SK-N-SH treated with all-trans-retinoic acid at 6 μM for 48 hours (cell line): ENCODE measurements at places on chromosomes 12 and 14.

- ATAC-seq: no peak
These were observed 12.3 kb downstream of the FIGNL2 start for GRCh38 chr12:51836041-51836826.

DNA sequence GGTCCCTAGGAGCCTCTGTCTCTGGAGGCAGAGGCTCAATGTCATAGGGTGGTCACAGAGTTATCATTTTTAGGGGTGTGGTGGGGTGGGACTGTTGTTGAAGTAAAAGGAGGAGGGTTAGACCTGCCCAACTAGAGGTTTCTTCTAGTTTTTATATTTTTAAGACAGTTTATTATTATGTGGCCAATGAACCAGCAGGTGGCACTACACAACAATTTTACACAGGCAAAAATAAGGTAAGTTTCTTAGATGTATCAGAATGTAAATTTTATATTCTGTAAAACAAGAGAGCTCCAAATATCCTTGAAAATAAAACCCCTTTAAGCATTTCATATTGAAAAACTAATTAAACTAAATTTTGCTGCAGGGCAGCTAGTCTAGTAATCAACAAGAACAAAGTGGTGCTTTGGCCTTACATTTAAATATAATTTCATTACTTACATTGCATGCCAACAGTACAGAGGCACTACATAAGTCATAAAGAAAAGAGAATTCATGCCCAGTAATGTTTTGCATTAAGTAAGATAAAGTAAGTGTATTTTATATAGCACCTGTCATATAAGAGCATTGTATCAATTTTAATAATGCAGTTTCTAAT lies 22.2 kb upstream of the OVCH1 start:
- ATAC-seq: peak; percentile 48; the same call in 1 of the 3 replicates

- no peak for ATAC-seq
These were observed 599.4 kb upstream of the MDGA2 start for GRCh38 chr14:48274826-48275225.

GRCh38 chr12:28500373-28501024 lies 310.2 kb downstream of the CCDC91 start:
- no peak for ATAC-seq

DNA sequence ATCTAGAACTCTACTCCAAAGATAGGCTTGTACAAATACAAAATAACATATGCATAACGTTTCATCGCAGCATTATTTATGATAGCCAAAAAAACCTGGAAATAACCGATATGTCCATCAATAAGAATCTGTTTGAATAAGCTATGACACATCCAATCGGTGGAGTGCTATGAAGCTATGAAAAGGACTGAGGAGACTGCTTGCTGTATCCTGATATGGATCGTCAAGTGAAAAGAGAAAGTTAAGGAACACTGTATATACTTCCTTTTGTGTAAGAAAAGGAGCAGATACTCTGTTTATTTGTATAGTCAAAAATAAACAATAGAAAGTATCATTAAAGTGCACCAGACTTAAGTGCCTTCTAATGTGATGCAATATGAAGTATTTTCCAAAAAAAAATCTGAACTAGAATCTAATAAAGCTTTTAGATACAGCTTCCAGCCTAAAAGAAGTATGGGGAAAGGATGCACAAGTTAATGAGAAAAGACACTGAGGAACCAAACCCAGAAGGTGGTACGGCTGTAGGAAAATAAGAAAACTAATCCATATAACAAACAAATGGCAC lies 645 bp upstream of the KLHDC1 start:
- no peak for ATAC-seq

DNA sequence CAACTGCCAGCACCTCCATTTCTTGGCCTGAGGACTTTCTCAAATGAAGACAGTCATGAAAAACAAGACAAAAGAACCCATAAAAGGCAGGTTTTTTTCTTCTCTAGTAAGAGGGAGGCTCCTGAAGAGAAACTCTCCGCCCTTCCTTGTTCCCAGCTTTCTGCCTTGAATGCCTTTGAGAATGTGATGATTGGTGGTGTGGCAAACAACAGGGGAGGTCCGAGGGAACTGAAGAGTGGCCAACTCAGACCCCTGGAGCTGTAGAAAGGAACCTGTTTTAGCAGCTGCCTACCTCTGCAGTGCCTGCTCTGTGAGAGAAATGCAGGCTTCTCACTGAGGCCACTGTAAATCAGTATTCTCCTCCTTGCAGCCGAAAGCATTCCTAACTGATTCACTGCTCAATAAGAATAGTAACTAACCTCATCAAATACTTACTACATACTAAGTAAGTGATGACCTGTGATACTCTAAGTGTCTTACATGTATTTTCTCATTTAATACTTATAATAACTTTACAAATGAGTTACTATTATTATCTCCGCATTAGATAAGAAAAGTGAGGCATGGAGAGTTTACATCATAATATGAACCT lies 16.7 kb upstream of the ERC1 start:
- no peak for ATAC-seq

- no peak for ATAC-seq
These were observed 307.2 kb downstream of the CACNA1C start for GRCh38 chr12:2359725-2360629.

DNA sequence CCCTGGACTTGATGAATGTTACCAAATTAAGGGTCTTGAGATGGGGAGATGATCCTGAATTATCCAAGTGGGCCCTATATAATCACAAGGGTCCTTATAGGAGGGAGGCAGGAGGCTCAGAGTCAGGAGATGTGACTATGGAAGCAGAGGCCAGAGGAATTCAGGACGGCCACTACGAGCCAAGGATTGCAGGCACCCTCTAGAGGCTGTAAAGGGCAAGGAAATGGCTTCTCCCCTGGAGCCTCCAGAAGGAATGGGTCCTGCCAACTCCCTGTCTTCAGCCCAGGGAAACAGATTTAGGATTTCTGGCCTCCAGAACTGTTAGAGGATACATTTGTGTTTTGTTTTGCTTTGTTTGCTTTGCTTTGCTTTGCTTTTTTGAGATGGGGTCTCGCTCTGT lies 8.8 kb downstream of the BDKRB1 start:
- 0 out of 3 replicates have a peak, but pooled peaks have one; percentile 7 for ATAC-seq

- peak; percentile 44 for ATAC-seq
These were observed 2.4 kb downstream of the HRK start for GRCh38 chr12:116878567-116879508.

GRCh38 chr14:74941676-74942097 lies 13.7 kb downstream of the PGF start:
- ATAC-seq: peak; percentile 19; the same call in 1 of the 3 replicates

DNA sequence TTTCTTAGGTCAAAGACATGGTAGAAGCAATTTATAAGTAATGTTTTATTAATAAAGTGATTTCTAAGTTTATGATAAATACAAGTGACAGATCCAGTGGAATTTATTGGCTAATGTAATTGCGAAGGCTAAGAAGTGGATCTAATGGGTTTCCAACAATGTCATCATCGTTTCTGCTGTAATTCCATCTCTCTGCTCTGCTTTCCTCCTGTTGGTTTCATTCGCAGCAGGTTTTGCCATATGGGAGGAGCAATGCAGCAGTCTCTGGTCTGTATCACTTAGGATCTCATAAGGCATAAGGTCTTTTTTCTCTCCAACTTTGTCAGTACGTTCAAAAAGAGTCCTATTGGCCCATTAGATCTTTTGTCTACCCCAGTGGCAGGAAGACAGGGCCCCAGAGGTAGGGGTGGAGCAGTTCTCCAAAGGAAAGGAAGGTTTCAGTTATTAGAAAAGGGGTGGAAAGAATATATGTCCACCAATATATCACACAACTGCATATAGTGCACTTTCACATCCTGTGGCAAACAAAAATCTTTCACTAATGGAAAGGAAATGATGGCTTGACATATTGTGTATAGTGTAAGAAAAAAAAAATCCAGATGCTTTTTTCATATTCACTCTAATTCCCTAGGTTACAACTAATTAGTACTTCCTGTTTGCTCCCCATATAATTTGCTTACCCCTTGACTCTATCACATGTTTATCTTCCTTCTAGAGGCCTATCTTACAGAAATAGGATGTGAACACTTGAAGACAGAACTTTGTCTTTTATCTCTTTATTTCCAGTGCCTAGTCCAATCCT lies 451.3 kb downstream of the ZFP36L1 start:
- ATAC-seq: no peak

GRCh38 chr14:99423434-99423833 lies 57.2 kb downstream of the SETD3 start:
- no peak for ATAC-seq

- ATAC-seq: no peak
These were observed 110.2 kb downstream of the VCPKMT start for GRCh38 chr14:50006141-50006540.

- ATAC-seq: no peak
These were observed 832 bp upstream of the CACNA2D4 start for GRCh38 chr12:1919284-1919683.

- ATAC-seq: no peak
These were observed 46.7 kb downstream of the GXYLT1 start for GRCh38 chr12:42097971-42098370.

DNA sequence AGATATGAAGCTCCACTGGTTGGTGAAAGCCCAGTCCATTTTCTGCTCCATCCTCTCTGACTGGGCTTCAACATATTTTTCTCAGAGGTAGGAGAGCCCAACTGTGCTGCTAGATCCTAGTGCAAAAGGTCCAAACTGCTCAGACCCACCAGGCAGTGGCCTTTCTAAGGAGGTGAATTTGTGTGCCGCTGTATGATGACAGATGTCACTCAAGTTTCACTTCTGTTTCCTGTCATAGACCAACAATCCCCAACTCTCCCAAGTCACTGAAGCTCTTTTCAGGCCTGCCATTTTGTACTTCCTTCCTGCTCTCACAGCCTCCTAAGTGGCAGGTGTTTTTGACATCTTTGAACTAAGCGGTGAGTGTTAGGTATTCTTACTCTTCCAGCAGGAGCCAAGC lies 16.4 kb upstream of the RNASE4 start:
- no peak for ATAC-seq

GRCh38 chr12:25189656-25190055 lies 5.3 kb downstream of the DNAI7 start:
- ATAC-seq: no peak

DNA sequence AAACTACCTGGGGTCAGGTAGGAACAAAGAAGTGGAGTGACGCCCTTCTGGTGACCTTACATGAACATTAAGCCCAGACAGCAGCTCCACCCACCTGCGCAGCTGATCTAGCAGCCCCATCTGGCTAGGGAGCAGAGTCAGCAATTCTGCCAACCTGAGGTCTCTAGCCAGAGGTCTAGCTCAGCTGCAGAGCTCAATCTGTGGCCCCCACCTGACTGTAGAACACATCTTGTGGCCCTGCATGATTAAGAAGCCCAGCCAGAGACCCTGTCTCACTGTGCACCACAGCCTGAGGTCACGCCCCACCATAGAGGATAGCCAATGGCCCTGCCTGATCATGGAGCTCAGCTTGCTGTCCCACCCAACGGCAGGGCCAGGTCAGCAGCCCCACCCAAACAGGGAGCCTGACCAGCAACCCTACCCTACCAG lies 50.6 kb upstream of the HIGD1C start:
- ATAC-seq: no peak

- peak; percentile 92 for ATAC-seq
These were observed 22.7 kb upstream of the EID3 start for GRCh38 chr12:104280717-104281458.

- no peak for ATAC-seq
These were observed 101.9 kb downstream of the RIN3 start for GRCh38 chr14:92615451-92615850.

- ATAC-seq: no peak
These were observed 354.9 kb downstream of the DIO2 start for GRCh38 chr14:79856381-79856780.

DNA sequence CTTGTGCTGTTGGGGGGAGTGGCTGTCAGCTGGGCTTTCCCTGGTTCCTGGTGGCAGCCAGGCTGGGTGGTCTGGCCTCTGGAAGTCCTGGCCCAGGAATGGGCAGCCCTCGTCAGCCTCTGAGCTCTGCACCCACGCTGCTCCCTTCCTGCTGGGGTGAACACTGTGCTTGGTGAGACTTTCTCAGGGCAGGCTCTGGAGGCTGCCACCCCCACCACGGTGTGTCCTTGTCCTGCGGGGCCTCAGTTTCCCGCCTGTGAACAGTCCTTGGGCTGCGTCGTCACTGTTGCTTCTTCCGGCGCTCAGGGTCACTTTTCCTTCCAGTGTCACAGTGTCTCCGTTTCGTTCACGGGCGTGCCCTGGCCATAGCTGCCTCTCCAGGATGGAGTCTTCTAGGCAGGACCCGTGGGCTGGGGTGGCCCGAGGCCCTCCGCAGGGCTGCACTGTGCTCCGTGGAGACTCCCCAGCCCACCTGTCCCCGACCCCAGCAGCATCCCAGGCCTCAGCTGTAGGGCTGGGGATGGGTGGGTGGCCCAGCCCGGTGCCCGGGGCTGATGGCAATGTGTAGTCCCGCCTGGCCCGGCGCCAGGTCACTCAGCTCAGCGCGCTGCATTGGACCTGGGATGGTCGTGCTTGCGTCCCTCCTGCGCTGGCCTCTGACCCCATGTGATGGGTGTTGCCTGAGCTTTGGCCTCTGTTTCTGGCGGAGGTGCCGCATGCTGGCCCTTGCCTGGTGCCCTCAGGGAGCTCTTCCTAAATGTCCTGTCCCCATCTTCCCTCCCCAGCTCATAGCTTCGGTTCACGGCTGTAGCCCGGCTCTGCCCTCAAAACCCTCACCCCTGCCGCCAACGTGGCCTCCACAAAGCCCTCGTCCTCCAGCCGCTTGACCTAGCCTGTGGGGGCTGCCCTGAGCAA lies 6.8 kb downstream of the KIF26A start:
- ATAC-seq: no peak

DNA sequence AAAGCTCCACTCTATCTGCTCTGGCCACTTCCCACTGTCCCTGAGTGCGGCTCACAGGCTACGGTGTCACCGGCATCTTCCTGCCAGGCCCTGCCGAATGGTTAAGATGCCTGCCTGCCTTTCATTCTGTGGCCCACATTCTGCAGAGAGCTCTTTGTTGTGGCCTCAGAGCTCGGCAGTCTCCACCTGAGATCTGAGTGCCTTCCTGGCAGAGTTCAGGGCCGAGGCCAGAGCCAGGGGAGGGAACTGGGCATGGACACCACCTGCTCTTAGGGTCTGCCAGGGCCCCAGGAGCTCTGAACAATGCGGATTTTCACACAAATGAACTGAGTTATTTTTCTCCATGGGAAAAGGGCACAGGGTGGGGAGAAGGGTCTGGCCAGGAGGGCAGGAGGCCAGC lies 127.2 kb downstream of the RBM19 start:
- no peak for ATAC-seq
